Stimulated activated CD8-positive, alpha-beta memory T cell treated with anti-CD3 and anti-CD28 coated beads, Interleukin-2, amount 100 ng/mL, for 48 hours (primary cell): ENCODE measurements at places on chromosomes 7 and 10.

DNA sequence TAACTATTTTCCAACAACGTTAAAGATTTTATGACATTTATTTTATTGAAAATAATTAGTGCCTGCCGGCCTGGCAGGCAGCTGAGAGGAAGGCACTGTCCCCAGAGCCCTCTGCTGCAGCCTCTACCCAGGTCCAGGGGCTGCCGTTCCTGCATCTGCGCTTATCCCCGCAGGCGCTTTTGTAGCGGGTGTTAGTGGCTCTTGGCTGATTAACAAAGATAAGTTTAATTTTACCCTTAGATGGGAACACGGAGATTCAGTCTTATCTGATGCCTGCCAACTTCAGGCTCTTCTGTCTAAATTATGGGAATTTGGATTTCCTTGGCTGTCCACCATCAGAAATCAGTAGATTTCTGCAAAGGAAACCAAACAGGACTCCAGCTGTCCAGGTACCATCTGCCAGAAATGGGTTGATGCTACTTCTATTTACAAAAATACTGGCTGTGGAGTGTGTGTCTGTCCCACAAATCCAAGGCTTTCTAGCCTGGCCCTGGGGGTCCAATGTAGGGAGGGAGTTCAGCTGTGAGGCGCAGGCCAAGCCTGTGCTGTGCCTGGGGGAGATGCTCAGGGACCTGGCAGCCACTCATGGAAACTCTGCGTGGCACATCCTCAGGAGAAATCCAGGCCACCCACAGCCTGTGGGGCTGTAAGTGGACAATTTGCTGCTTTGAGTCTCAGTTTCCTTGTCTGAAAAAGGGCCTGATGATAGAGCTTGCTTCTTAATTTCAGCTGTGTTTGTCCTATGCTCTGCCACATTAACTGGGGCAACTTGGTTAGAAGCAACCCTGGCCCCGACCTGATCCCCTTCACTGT is 62.0 kb upstream of the IGFBP3 start:
- DNase-seq, result no peak

- no peak for DNase-seq
These were observed 188.9 kb downstream of the ADAM12 start for GRCh38 chr10:126199221-126199998.

- no peak for DNase-seq
These were observed 218.8 kb upstream of the FRMD4A start for GRCh38 chr10:14549496-14549895.

GRCh38 chr10:98323221-98324164 is 55.5 kb upstream of the LOXL4 start:
- peak; percentile 5 for DNase-seq

DNA sequence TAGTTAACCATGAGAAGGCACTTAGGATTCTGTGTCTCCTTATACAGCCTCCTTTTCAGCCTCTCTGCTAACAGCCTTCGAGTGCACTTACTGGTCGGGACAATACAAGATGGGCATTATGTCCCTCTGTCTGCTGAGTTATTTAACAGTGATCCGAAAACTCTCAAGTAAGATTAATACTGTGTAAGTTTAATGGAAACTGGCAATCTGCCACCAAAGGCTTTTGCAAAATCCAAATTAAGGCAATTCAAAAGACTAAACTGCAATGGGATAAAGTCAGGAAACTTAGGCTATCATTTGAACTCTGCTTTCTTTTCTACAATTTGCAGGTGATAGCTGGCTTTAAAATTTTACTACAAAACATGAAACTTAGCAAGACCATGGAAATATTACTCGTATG is 477.8 kb downstream of the TFEC start:
- DNase-seq, result no peak

- DNase-seq, result no peak
These were observed 62.0 kb downstream of the ENTPD1 start for GRCh38 chr10:95818010-95818409.

DNA sequence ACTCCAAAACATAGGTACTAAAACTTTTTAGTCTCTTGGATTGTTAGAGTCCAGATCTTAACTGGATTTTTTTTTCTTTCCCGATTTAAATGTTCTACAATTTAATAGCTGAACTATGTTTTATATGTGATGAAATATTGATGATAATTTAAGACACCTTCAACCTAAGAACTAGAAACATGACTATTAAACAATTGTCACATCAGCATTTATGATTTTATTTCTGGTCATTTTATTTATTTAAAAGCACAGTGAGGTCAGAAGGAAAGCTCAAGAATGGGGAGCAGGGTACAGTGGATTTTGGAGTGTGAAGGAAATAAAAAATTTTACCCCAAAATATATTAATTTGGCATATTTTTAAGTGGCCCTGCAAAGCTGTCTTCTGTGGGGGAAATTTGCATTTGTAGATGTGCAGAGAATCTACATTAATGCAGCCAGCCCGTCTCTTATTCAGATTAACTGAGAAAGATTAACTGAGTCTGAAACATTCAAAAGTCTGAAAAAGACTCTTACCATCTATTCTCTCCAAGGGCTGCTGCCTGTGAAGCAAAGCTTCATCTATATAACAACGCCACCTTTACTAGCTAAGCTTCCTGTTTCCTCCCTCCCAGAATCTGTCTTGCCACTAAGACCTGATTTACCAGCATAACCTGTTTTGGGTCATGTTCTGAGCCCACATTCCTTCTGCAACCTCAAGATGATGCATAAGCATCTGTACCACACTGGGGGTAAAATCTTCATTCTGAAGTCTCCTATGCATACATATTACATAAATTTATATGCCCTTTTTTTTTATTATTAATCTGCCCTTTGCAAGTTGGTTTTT is 86.4 kb downstream of the TMEM106B start:
- no peak for DNase-seq
